ENCODE measurements at places on chromosomes 7 and 10.

DNA sequence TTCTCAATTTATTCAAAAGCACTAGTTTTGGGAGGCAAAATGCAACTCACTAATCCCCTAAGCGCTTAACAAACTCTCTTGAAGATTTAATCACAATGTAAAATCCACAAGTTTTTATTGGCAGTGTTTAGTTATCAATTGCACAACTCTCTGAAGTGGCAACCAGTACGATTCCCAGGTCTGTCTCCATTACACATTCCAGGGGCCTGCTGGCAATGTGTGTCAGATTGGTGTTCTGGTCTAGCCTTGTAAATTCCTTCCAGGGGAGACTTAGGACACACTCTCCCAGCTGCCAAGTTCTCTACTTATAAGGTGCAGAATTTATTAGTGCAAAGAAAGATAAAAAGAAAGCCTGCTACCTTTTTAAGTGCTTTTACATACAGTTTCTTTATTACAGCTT, 164.7 kb upstream of the HPS1 start:
- no peak for DNase-seq

GRCh38 chr7:5692112-5692844, 89.2 kb downstream of the RNF216 start:
- DNase-seq: peak; percentile 87

GRCh38 chr10:28367929-28368484, 65.1 kb upstream of the MPP7 start:
- no peak for DNase-seq

DNA sequence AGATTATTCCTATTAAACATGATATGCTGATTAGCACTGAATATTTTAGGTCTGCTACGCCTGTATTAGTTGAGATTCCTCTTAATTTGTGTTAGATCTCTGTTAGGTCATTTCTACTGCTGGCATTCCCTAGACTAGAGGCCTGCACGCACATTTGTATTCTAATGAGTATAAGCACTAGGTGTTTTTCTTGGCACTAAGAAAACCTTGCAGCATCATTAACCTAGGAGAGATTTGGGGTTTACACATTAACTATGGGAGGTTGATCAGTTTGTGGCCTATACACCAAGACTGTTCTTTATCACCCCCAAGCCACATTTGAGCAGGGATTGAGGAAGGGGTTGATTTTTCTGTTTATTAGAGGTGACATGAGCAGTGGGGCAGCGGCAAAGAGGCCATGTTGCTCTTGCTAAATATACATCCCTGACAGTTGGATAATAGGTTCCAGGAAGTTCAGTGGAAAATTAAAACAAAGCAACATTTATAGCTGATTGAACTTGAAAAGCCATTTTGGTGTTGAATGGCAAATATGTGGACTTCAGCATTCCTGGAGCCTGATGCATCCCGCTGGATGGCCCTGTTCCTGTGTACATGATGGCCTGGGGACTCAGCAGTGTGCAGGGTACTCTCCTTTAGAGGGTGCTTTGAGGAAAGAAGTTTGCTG, 65.2 kb downstream of the GBF1 start:
- DNase-seq: no peak

GRCh38 chr10:117306674-117307073, 65.8 kb downstream of the SLC18A2 start:
- no peak for DNase-seq

DNA sequence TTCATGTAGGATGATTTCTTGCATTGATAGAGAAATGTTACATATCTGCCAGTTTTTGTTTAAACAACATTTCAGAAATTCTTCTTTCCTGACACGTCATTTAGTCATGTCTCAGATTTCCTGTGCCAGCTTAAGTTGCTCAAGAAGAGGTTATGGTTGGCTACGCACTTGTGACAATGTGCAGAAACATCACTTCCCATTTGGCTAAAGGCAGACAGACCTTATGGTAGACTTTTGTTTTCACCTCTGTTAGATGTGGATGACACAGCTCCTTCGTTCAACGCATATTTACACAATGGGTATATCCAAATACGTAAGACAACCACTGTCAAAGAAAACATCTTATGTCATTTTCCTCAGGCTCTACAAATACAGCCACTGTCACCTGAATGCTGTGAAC, 125.8 kb downstream of the DOCK4 start:
- no peak for DNase-seq

- no peak for DNase-seq
Observed at GRCh38 chr10:103791858-103792257, 63.5 kb downstream of the SH3PXD2A start.

- no peak for DNase-seq
Observed at GRCh38 chr10:92405419-92405924, 114.5 kb downstream of the MARCHF5 start.

DNA sequence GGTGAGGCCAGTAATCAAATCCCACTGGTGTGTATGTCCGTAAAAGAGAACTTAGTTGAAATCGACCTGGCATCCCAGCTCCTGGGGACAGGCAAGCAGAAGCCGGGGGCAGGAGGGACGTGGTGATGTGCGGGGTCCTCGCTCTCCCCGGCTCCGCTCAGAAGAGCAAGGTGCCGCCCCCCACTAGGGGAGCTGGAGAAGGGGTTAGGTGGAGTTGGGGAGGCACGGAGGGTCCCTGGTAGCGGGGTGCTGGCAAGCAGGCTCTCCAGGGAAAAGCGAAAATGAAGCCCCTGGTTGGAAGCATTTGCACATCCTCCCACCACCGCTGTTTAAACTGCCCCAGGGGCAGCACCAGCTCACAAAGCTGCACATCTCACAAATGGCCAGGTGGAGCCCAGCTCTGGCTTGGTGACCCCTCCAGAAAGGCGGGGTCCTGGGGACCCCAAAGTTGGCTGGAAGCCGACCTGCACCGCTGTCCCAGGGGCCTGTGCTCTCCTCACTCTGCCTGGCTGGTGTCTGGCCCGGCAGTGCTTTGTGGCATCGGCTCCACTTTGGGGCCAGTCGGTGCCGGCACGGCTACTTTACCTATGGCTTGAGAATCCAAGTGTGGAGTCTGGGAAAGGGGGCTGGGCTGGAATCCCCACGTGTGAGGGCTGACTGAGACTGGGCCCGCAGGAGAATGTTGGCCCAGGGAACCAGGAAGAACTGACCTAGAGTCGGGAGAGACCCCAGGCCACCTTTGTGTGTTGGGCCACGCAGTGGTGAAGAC, 2.9 kb upstream of the CFAP46 start:
- no peak for DNase-seq

- no peak for DNase-seq
Observed at GRCh38 chr10:127485153-127485857, 63.8 kb upstream of the NPS start.

GRCh38 chr10:26574783-26575182, 122.7 kb upstream of the PDSS1 start:
- DNase-seq: no peak

DNA sequence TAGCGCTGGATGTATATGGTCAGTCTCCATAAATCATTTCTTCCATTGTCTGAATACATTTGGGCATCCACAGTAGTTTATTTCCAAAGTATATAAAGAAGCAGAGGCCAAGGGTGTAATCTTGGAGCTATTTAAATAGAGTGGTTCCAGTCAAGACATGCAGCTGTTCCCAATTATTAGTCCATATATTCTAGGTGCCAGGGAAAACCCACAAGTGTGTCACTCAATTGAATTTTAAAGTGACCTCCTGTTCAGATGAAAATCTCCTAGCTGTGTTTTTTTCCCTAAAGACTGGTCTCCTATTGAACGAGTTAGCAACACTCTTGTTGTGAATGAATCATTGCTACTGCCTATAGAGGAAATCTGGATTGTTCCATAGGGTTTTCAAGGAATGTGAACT, 260.2 kb upstream of the BMPER start:
- DNase-seq: no peak

DNA sequence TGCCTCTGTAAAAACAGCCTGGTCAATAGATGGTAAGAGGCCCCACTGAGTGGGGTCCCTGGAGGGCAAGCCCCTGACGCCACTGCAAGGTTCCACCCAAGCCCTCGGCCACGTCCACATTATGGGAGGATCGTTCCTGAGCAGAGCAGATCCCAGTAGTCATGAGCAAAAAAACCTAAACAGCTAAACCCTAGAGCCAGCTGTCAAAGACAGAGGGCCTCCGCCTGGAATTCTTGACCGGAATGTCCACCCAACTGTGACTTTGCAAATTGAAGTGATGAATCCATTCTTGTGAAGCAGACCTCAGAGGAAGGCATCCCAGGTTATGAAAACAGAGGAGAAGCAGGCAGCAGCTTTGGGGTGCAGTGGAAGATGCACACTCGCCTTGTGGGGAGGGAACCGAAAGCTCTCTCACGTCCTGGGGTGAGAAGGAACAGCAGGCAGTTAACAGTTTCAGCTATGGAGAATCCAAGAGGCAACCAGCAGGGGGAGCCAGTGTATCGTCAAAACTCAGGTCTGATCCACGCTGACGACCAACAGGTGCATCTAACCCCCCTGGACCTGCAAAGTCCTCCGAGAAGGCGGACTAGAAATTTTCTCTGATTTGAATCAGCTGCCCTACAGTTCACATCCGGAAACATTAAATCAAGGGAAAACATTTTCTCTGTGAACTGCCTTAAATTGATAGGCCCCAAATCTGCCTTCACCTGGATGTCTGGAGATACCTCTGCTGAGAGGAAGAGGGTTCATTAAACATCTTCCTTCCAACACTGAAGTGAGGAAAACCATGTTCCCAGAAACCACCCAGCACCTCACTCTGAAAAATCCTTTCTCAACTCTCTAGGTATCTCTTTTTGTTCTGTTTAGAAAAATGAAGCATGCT, 139.1 kb upstream of the PFKP start:
- DNase-seq: peak; percentile 80

- no peak for DNase-seq
Observed at GRCh38 chr10:14860791-14861190, 17.9 kb upstream of the SUV39H2 start.

DNA sequence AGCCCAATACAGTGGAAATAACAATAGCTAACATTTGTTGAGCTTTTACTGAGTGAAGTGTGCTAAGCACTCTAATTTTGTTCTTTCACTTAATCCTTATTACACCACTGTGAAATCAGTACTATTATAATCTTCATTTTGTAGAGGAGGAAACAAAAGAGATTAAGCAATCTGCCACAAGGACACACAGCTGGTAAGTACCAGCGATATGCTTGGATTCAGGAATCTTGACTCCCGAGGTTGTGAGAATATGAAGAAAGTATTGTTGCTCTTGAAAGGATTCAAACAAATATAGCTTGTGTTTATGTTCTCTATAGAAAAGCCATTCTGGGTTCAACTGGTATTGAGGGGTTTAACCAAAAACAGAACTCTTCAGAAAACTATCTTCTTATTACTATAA, 93.7 kb upstream of the HECTD2 start:
- DNase-seq: no peak

- DNase-seq: no peak
Observed at GRCh38 chr7:96996958-96997511, 8.3 kb upstream of the DLX6 start.

GRCh38 chr10:122213766-122214165, 57.3 kb upstream of the BTBD16 start:
- no peak for DNase-seq

DNA sequence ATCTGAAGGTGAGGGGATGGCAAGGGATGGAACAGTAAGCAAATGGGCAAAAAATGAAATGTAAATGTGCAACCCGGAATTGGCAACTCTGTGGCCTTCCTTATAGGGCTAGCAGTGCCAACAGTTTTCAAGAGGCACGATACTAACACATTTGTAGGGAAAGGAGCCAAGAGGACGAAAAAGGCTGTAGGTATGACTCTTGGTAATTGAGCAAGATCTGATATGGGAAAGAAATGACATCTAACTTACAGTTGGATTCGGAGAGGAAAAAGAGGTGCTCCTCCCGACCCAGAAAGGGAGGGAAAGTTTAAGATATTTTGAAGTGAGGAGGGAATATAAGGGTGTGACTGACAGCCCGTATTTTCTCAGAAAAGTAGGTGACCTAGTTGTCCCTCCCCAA, 2.1 kb upstream of the CREM start:
- DNase-seq: no peak

GRCh38 chr10:96720422-96721206, at the start of gene PIK3AP1:
Gene PIK3AP1, minus strand, starts transcription at chr10:96720514. Its CDS starts 120 bp downstream, at chr10:96720394.
- DNase-seq: peak; percentile 34

- peak; percentile 77 for DNase-seq
Observed at GRCh38 chr7:115676080-115676479, 354.5 kb downstream of the TFEC start.

All from testis (tissue), 5 donors.